CD4-positive, alpha-beta T cell (primary cell): ENCODE measurements at places on chromosomes 7 and 10. TPM values are rescaled to one million over a fixed set of nuclear protein-coding genes. Genes with fewer than 3 reads are reported as not detected.

The VIPR2 gene
- total RNA-seq: 0.80 TPM

The COBL gene
- not detected for total RNA-seq

The CALML5 gene
- total RNA-seq: not detected

The TUBB8 gene
- not detected for total RNA-seq

The GPER1 gene
- total RNA-seq: not detected

The ZNF775 gene
- 0.38 TPM for total RNA-seq

The WDR86 gene
- total RNA-seq: 5.6 TPM

The UCN3 gene
- total RNA-seq: not detected

The TBC1D12 gene
- total RNA-seq: 0.27 TPM

The GTF2IRD1 gene
- 0.74 TPM for total RNA-seq

The ERV3-1 gene
- total RNA-seq: 17.2 TPM

The CNTNAP2 gene
- not detected for total RNA-seq

The PNLIPRP1 gene
- not detected for total RNA-seq

GRCh38 chr7:27269455-27269854 lies 26.9 kb downstream of the EVX1 start:
- DNase-seq: no peak

- no peak for DNase-seq
Observed at GRCh38 chr7:88746126-88746525, 13.4 kb upstream of the ZNF804B start.

GRCh38 chr10:44898665-44899064 lies 12.5 kb upstream of the TMEM72 start:
- DNase-seq: no peak

DNA sequence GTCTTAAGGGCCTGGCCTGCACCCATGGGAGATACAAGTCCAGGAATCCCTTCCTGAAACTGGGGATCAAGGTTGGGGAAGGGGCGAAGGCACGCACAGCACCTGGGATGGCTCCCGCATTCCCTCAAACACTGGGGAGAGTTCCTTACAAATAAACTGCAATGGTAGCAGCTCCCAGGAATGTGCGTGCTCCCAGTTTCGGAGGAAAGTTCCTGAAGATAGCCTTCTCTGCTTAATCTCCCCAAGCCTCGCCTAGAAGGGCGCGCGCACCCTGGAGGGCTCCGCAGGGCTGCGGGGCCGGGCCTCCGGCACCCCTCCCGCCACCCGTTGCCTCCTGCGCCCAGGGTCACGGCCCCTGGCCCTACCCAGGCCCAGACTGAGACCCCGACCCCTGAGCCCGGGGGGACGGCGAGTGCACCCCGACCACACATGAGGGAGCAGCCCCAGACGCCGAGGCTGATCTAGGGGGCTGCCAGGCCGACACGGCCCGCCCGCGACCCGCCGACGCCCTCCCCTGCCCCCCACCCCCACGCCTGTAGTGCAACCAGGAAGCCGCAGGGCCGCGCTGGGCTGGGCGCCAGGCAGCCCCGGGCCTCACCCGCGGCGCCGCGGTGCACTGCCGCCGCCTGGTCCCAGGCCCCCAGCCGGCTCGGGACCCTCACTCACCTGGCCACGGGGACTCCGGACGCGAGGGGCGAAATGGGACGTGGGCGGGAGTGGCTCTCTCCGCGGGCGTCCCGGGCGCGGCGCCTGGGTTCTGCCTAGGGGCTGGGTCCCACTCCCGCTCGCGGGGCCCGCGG lies 460 bp downstream of the ANXA11 start:
- DNase-seq: peak; percentile 38

DNA sequence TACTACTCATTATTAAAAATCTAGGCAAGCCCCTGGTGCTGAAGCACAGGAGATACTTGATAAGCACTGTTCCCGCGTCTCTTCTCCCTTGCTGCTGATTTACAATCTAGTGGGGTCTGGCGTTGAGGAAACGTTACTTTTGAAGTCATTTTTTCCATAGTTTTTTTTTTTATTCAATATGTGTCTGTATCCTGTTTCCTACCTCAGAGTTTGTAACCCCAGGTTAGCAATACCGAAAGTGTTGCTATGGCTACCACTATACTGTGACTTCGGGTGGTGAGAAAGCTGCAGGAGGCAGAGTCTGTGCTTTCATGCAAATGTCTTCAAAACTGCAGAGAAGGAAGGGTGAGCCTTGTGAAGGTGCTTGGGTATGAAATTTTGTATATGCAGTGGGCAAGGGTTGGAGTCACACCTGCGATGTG lies 458.8 kb upstream of the GHITM start:
- DNase-seq: no peak

DNA sequence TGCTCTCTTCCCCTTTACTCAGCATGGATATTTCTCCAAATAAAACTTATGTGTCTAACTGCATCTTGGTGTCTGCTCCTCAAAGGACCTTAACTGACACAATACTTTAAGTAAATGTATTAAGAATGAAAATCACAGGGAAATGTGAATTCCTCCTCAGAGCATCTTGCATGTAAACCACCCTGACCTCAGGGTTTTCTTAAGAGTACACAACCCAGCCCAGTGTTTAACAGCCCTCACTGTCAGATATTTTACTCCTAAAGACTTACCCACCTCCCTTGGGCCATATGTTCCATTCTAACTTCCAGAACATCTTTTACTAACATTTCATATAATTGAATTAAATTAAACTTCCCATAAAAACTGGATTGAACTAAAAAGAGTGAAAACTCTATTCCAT lies 315.3 kb downstream of the HPSE2 start:
- DNase-seq: no peak

GRCh38 chr10:32379950-32380551 lies 33.1 kb upstream of the EPC1 start:
- DNase-seq: no peak

DNA sequence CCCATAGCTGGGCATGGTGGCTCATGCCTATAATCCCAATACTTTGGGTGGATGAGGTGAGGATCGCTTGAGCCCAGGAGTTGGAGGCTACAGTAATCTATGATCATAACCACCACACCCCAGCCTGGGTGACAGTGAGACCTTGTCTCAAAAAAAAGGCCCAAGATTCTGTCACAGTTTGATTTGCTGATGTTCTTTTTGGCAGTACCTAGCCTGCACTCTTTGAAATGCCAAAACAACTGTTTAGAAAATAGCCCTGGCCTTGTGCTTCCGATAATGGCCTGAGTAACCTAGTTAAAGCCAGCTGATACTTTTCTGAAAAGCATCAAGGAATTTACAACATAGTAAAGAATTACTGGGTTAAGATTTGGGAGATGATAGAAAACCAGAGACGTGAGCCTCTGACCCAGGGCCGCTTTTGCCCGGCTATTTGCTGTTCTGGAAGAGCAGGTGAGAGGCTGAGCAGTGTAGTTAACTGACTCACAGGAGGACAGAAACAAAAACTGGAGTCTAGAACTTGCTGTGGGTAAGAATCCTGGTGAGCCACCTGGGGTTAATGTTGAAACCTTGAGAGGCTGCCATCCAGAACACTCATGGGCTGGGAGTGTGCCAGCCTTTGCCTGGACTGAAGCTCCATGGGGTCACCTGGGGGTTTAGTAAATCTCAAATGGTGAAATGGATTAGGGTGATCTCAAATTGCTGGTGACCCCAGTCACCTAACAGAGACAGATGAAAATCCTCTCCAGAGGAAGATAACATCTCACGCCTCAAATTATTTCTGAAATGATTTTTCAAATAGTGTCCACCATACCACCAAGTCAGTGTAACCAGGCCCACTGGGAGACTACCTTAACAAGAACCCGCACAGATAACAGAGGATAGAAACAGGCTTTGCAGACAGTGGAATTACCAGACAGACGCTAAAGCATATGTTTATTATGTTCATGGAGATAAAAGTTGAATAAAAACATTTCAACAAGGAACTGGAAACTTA lies 51.8 kb downstream of the GALNT11 start:
- no peak for DNase-seq

- no peak for DNase-seq
Observed at GRCh38 chr10:130333185-130333584, 197.0 kb downstream of the GLRX3 start.

- no peak for DNase-seq
Observed at GRCh38 chr7:37942934-37943610, 22.6 kb downstream of the EPDR1 start.

DNA sequence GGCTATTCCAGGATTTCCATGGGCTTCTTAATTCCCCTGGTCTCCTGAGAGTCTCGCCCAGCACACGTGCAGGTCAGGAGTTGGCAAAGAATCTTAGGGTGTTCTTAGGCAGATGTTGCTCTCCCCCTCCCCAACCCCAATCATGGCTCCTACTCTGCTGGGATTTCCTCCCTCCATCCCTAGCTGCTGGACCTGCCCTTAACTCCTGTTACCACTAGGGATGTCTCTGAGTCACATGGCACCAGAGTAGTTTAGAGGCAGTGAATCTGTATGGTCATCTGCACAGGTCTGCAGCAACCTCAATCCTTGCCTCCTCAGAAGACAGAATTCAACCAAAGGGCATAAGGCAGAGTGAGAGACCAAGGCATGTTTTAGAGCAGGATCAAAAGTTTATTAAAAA lies 51.8 kb upstream of the CHST3 start:
- no peak for DNase-seq

DNA sequence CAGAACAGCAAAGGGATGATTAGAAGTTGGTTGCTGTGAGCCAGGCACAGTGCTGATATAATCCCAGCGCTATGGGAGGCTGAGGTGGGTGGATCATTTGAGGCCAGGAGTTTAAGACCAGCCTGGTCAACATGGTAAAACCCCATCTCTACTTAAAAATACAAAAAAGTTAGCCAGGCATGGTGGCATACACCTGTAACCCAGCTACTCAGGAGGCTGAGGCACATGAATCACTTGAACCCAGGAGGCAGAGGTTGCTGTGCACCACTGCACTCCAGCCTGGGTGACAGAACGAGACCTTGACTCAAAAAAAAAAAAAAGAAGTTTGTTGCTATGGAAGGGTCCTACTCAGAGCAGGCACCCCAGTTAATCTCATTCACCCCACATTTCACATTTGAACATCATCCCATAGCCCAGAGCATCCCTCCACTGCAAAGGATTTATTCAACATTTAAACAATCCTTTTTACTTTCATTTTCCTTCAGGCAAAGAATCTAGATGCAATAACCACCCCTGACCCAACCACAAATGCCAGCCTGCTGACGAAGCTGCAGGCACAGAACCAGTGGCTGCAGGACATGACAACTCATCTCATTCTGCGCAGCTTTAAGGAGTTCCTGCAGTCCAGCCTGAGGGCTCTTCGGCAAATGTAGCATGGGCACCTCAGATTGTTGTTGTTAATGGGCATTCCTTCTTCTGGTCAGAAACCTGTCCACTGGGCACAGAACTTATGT lies 4.1 kb downstream of the IL6 start:
- DNase-seq: no peak

- no peak for DNase-seq
Observed at GRCh38 chr10:3526727-3527501, 258.1 kb downstream of the KLF6 start.

GRCh38 chr7:54955296-54955695 lies 63.5 kb upstream of the EGFR start:
- no peak for DNase-seq

GRCh38 chr10:4121502-4122380 lies 336.7 kb upstream of the KLF6 start:
- no peak for DNase-seq

DNA sequence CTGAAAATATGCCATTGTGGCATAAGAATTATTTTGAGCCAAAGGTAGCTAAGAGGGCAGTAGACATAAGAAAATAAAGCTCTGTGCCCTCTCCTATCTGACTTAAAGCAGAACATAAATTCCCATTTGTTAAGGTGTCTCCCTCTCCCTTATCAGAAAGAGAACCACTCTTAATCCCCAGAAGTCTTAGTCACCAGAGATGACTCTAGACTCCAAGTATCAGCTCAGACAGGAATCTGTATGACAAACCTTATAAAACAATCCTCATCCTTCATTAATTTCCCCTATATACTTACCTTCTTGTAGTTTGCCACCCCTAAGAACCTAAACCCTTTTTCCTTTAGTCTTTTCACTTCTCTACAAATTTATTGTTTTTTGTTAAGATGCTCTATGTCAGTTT lies 21.8 kb upstream of the PIP4K2A start:
- no peak for DNase-seq

DNA sequence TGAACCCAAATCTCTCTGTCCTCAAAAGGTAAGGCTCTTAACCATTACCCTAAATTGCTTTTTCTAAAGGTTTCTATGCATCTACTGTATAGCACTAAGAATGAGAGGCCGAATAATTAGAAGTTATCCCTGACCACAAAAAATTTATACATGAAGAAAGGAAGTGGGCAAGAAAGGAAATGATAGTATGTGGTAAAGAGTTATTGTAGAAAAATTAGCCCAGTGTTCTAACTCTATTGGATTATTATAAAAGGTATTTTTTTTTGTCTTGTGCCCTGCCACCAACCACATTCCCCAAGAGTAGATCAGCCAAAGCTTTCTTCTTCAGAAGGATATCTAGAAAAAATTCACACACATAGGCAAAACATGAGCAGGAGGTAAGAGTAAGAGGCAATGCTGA lies 45.4 kb downstream of the DKK1 start:
- DNase-seq: no peak

DNA sequence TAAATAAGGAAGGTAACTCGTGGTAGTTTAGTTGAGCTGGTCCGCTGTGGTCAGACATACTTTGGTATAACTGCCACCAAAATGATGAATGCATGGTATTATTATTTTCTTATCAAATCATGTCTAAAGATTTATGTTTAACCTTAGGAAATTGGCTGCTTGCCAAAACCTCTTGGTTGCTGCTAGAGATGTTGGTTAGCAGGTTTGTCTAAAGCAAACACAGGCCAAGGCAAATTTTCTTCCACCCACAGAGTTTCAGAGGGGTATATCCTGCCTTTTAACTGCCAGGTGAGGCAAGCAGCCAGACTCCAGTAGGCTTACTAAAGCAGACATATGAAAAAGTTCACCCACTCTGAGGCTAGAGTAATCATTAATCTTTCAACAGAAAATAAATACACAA lies 101.4 kb downstream of the SEMA3E start:
- no peak for DNase-seq

DNA sequence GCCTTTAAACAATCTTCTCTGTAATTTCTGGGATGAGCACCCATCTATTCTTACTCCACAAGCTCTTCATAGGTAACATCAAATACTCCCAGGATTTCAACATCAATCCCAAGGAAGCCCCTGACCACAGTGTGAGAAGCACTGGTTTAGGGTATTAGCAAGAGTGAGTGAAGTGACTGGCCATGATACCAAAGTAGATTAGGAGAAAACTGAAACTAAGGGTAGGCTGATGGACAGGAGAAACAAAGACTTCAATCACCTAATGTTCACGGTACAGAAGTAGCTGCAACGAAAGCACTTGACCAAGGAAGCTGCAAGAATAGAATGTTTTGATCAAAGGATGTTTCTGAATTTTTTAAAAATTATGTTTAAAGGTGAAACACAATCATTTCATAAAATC lies 49.8 kb downstream of the LMBR1 start:
- DNase-seq: no peak
